Chondrocyte (in vitro differentiated cells): ENCODE measurements at places on chromosomes 11 and 22. TPM values are rescaled to one million over a fixed set of nuclear protein-coding genes. Genes with fewer than 3 reads are reported as not detected.

DNA sequence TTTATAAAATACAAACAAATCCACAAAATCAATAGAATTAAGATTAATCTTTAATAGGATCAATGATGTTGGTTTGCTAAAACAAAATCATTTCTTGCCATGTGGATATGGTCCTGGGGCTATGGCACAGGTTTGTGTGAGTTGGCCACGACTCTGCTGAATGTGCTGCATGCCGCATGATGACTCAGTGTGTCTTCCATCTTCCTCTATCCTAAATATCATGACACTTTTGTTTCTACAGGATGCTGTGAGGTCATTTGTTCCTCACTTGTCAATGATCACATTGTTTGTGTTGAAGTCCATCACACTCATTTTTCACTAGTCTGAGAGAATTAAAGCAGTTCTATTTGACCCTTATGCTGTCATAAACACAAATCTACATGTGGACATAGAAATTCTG lies 167.2 kb upstream of the ZBED5 start:
- no peak for DNase-seq

The HTR3B gene
- total RNA-seq: not detected in 3 replicates

DNA sequence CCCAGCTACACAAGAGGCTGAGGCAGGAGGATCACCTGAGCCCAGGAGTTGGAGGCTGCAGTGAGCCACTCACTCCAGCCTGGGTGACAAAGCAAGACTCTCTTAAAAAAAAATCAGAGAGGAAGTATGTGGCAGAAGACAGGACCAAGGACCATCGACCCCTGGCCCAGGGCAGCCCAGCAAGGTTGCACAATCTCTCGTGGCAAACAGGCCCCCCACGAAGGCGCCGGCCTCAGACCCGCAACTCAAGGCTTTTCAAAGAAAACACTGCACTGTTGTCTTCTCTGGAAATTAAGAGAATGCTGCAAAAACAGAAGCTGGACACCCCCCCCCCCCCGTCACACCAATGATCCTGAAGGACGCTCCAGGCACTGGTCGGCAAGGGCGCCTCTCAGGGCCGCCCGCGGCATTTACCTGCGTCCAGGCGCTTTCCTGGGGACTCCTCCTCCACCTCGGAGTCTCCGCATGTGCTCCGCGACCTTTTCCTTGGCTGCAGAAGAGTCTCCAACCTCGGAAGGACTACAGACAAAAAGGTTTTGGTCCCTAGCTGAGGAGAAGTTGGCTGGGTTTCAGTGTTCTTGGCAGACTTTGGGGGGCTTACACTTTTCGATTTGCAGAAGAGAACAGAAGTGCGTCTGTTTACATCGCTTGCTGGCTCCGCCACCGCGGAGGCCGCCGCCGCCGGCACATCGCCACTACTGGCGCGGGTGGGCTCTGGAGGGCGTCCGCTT lies 40.5 kb downstream of the BRD1 start:
- DNase-seq: no peak

- DNase-seq: no peak
These were observed 121.5 kb downstream of the CEP164 start for GRCh38 chr11:117449111-117449693.

GRCh38 chr22:17508110-17508509 lies 55.2 kb upstream of the SLC25A18 start:
- DNase-seq: no peak

GRCh38 chr22:45772743-45773142 lies 101.1 kb downstream of the ATXN10 start:
- DNase-seq: no peak

The THAP7 gene
- 15.7 to 22.5 TPM (median 17.2 TPM) in 3 replicates for total RNA-seq

The ART1 gene
- total RNA-seq: not detected in 3 replicates

The TNNT3 gene
- total RNA-seq: 0.51 to 1.3 TPM in 2 of 3 replicates, not detected in the other

The PRODH gene
- 3.5 to 5.9 TPM (median 5.6 TPM) in 3 replicates for total RNA-seq

- no peak for DNase-seq
These were observed 27.5 kb downstream of the ATP6V1E1 start for GRCh38 chr22:17601031-17601430.

The GLB1L3 gene
- total RNA-seq: not detected in 3 replicates

DNA sequence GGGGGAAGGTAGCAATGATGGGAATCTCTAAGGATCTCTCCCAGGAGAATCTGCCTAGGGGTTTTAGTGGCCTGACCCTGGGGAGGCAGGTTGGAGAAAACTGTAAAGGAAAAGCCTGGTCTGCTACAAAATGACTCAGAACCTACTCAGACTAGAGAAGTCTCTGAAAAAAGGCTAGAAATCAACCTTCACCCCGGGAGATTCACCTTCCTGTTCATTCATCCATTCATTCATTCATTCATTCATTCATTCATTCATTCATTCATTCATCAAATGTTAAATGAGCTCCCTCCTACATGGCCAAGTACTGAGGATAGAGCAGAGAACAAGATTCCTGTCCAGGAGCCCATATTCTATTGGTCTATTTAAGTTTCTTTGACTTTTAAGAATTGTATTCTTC lies 8.9 kb upstream of the ANKK1 start:
- DNase-seq: no peak

GRCh38 chr22:43831561-43832392 lies 19.7 kb upstream of the EFCAB6 start:
- peak; percentile 84 for DNase-seq

The DRICH1 gene
- total RNA-seq: not detected in 3 replicates

The PHETA2 gene
- 1.4 to 2.2 TPM in 2 of 3 replicates, not detected in the other for total RNA-seq

GRCh38 chr11:28849053-28849452 lies 740.9 kb downstream of the METTL15 start:
- DNase-seq: no peak
